ENCODE measurements at places on chromosomes 3 and 15.

GRCh38 chr15:48794697-48795134 is 16.2 kb downstream of the CEP152 start:
- no peak for DNase-seq

GRCh38 chr3:138450181-138450580 is 15.8 kb downstream of the ESYT3 start:
- no peak for DNase-seq

DNA sequence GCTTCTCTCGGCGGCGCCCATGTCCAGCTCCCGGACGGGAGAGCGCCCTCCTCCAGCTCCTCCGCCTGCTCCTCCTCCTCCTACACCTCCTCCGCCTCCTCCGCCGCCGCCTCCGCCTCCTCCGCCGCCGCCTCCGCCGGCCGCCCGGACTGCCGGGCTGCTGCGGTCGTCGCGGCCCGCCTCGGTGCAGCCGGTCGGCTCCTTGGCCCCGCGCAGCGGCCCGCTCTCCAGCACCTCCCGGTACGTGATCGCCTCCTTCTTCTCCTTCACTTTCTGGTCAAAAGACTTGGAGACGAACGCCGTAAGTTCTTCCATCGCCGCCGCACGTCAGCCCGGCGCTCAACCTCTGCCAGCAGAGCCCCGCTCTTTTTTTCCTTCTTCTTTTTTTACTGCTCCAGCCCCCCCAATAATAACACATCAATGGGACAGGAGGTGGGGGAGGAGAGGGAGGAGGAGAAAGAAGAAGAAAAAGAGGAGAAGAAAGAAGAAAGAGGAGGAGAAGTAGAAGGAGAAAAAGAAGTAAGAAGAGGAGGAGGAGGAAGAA is 438 bp downstream of the SHOX2 start:
- DNase-seq = peak; percentile 34

DNA sequence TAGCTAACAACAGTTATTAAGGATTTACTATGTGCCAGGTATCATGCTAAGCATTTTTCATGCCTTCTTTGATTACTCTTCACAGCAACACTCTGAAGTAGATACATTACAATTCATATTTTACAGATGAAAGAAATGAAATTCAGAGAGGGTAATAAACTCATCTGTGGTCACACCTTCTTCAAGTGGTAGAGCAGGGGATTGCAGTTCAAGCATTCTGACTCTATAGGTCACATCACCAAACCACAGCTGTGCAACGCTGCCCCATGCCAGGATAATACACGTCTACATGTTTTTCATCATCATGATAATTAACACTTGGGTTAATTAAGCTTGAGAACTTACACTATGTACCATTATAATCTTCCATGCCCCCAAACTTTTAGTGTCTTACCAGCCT is 98.5 kb downstream of the LRRC3B start:
- DNase-seq = no peak

DNA sequence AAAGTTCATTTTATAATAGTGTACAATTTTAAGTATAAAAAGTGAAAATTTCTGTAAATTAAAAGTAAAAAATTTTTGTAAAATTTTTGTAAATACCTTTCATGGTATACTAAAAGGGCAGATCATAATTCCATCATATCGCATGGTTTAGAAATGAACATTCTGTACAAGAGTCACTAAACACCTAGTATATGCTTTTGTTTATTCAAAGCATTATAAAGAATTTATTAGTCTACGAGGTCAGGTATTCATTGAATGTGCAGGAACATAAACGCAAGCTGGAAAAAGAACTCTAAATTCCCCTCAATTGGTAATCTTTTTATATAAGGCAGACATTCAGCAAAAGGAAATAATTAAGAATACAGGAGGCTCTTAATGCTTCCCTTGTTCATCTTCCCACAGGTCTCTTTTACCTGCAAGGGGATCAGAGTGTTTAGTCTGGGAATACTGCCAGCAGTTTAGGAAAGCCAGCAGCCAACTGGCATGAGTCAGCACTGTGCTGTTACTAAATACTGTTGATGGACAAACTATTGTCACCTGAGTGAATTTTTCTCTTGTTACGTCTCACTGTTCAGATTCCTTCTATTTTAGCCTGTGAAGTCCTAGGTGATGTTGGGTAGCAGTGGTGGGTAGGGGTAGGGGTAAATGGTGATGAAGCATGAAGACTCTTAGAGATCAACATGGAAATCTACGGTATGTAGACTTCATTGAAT is 70.1 kb downstream of the UQCC5 start:
- no peak for DNase-seq

DNA sequence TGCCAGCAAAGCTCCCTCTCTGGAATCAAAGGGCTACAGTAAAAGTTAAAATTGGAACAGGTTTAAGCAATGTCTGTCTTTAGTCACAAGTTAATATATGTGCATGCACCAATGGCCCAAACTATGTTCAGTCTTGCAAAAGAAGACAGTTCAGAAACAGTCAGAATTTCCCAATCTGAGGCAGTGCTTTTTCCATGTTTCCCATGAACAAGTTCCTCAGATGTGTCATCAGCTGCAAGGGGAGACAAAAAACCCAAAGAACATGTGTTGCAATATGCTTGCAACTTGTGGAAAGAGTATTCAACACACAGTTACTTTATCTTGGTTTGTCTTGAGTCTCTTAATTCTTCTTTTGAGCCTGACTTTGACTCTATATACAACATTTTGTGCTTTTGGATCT is 148.4 kb downstream of the USP13 start:
- DNase-seq = no peak

- no peak for DNase-seq
These were observed 42.0 kb downstream of the STARD5 start for GRCh38 chr15:81281766-81282605.

- DNase-seq = no peak
These were observed 25.8 kb upstream of the MFGE8 start for GRCh38 chr15:88938802-88939485.

- DNase-seq = no peak
These were observed 56.5 kb upstream of the GOLGA6L2 start for GRCh38 chr15:23503576-23503975.

- no peak for DNase-seq
These were observed 4.7 kb downstream of the GORASP1 start for GRCh38 chr3:39102504-39103323.

DNA sequence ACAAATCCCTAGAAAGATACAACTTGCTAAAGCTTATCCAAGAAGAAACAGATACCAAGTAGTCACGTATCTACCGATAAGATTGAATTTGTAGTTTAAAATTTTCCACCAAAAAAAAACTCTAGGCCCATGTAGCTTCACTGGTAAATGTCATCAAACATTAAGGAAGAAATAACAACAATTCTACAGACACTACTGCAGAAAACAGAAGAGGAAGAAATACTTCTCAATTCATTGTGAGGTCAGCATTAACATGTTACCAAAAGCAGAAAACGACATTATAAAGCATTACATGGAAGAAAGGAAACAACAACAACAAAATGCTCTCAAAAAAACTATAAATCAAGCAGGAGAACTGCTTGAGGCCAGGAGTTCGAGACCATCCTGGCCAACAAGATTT is 27.5 kb upstream of the TM4SF19 start:
- no peak for DNase-seq

- no peak for DNase-seq
These were observed 10.0 kb upstream of the SPINK8 start for GRCh38 chr3:48343432-48343831.

GRCh38 chr3:48804930-48805329 is 42.7 kb downstream of the PRKAR2A start:
- no peak for DNase-seq

DNA sequence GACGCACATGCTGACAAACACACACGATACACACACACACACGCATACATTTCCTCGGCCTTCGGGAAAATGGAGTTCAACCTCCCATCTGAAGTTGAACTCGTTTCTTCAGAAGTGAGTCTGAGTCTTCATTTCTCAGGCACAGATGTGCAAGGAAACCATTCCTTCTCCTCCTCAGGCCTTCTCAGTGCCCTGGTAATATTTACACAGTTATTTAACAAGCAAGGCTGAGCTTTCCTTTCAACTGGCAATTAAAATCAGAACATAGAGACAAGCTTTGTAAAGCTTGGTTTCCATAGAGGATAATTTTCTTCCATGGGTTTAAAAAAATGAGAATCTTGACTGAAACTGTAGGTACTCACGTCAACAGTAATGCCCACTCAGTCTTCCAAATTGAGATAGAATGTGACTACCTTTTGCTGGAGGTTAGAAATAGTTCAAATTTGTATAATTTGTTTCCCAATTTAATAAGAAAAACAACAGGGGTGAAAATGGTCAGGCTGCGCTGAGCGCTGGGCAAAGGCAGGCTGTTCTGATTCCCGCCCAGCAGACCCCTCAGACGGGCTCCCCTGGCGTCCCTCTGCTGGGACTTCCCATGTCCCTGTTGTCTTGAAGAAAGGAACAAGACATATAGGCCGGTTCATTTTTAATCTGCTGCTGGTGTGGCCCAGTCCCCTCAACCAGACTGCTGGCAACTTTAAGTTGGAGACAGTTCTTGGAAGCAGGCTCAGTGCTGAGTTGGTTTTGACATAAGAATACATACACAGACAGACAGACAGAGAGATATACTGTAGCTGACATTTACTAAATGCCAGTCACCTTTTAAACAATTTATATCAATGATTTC is 174.3 kb downstream of the XXYLT1 start:
- DNase-seq = no peak

GRCh38 chr15:80985981-80986380 is 3.6 kb downstream of the MESD start:
- DNase-seq = no peak

DNA sequence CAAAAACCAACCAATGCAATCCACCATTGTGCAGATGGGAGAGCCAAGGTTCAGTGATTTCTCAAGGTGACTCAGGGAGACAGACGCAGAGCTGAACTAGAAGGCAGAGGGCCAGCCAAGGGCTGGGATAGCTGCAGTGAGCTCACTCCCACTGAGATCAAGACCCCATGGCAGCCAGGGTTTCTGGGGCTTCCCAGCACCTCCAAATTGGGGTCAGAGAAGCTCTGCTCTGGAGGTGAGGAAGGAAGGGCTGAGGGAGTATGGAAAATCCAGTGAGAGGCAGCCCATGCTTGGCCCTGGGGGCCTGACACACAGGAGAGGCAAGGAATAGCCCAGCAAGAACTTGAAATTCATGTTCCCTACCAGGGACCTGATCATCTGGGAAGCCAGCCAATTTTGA is 61.0 kb downstream of the ISG20 start:
- DNase-seq = no peak

GRCh38 chr3:66816090-66816761 is 181.9 kb upstream of the KBTBD8 start:
- DNase-seq = peak; percentile 65

DNA sequence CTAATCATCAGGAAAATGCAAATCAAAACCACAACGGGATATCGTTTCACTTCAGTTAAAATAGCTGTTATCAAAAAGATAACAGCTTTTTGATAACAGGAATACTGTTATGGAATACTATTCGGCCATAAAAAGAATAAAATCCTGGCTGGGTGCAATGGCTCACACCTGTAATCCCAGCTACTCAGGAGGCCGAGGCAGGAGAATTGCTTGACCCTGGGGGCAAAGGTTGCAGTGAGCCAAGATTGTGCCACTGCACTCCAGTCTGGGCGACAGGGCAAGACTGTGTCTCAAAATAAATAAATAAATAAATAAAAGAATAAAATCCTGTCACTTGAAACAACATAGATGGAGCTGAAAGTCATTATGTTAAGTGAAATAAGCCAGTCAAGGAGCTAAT is 178.1 kb upstream of the TSC22D2 start:
- no peak for DNase-seq

- no peak for DNase-seq
These were observed 7.9 kb downstream of the FOXL2 start for GRCh38 chr3:138938877-138939560.

DNA sequence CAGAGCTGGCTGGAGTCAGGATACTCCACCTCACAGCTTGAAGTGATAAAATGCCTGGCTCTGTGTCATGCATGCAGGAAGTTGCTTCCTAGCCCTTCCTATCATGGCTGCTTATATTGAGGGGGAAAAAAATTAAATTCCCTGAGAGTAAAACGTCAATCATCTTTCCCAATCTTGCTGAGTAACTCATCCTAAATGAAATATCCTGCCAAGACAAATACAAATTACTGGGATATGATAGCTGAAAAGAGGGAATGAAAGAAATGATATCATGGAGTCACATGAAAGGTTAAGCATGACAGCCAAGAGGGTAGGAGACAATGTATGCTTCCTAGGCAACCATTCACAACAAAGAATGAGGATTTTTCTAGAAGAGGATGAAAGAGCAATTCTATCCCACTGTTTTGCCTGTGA is 110.6 kb downstream of the ABI3BP start:
- DNase-seq = no peak

DNA sequence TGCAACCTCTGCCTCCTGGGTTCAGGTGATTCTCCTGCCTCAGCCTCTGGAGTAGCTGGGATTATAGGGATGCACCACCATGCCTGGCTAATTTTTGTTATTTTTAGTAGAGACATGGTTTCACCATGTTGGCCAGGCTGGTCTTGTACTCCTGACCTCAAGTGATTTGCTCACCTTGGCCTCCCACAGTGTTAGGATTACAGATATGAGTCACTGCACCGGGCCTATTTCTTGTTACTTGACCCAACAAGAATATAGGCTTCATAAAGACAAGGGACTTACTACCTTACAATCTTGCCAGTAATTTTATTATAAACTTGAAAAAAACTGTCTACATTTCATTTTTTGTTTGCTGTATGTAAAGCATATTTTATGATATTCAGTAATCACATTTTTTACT is 21.4 kb upstream of the ZBTB47 start:
- DNase-seq = no peak

DNA sequence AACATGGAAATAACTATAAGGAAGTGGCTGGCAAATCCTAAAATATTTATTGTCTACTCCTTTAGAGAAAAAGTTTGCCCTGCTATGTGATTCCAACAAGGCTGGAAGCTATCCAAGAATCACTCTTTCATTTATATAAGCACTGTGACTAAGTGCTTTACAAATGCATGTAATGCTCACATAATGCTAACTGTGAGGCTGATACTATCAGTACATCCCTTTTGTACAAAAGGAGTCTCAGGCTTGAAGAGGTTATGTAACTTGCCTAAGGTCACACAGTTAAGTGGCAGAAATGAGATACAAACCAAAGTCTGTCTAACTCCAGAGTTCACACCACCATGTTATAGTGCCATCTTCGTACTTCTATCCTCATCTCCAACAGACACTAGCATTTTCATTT is 17.0 kb downstream of the TOPBP1 start:
- DNase-seq = no peak

GRCh38 chr15:36905908-36906307 is 194.4 kb downstream of the MEIS2 start:
- DNase-seq = no peak

- no peak for DNase-seq
These were observed 35.5 kb upstream of the EPHB3 start for GRCh38 chr3:184526088-184526433.
